Brain (organoid and tissue), 16 donors: ENCODE measurements at places on chromosomes 2 and 18. TPM values are rescaled to one million over a fixed set of nuclear protein-coding genes. Genes with fewer than 3 reads are reported as not detected.

SERPINB4 gene
- polyA plus RNA-seq, result not detected

MC5R gene
- polyA plus RNA-seq, result not detected

ANKRD62 gene
- not detected for polyA plus RNA-seq

TRIM43 gene
- not detected for polyA plus RNA-seq

TTC32 gene
- 6.8 TPM for polyA plus RNA-seq

DCDC2C gene
- not detected for polyA plus RNA-seq

M1AP gene
- polyA plus RNA-seq, result 0.19 TPM

KLHL14 gene
- polyA plus RNA-seq, result 9.5 TPM

CTNNA2 gene
- 44.8 TPM for polyA plus RNA-seq

IHH gene
- not detected for polyA plus RNA-seq

ATP8B1 gene
- polyA plus RNA-seq, result 1.8 TPM

KHK gene
- 9.2 TPM for polyA plus RNA-seq

CTAGE1 gene
- polyA plus RNA-seq, result not detected

MAB21L4 gene
- 0.22 TPM for polyA plus RNA-seq

AGXT gene
- 1.1 TPM for polyA plus RNA-seq

CKAP2L gene
- polyA plus RNA-seq, result 11.8 TPM
